ENCODE measurements at places on chromosomes 1 and 21.

DNA sequence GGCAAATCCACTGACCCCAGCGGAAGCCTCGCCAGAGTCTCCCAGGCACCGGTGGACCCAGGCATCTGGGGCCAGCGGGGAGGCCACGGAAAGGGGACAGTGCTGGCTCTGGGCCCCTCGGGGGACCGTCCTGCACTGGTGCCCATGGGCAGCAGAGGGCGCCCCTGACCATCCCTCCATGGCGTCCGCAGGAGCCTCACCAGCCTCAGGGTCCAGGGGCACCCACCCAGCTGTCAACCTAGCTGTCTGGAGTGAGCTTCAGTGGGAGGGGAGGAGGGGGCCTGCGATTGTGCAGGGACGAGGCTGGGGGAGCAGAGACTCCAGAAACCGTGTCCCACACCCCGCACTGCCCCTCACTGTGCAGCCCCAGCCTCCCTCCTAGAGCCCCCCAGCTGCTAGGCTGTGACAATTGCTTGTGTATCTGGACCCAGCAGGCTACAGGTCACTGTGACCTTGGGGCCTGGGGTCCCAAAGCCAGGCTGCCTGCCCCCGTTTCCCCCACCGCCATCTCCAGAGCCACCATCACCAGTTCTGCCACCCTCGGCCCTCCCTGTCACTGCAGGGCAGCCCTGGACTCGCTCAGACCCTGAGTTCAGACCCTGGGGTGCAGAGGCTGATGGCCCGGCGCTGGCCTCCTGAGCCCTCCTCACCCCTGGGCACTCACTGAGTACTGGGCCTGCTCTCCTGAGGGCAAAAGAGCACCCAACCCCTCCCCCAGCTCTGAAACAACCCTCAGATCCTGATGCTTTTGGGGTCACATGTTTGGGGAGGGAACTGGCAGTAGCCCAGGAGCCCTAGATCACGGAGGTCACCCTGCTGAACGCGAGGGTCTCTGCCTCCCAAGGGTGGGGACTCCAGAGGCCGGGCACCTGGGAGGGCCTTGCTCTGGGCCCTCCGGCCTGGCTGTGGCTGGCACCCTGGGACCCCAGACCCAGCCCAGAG, 10.6 kb upstream of the COL6A1 start:
- H3K27me3 ChIP-seq = peaks cover 15% of the 10 kb centered on the region
- peak; percentile 45 for DNase-seq
- H3K4me1 ChIP-seq = peaks cover 31% of the 10 kb centered on the region

DNA sequence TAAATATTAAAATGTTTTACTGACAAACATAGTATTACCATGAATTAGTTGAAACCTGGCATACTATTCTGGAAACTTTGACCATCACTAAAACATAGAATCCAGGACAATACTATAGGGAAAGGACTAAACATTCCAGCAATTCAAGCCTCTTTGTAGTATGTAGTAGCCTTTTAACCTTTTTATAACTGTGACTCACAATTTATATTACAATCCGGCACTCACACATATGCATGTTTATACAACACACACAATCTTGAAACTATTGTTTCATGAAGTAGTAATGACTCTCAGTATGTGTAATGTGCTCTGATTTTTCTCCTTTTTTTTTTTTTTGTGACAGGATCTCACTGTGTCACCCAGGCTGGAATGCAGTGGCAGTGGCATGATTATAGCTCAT, 64.3 kb downstream of the ANKRD13C start:
- peaks cover under 1% of the 10 kb centered on the region for H3K36me3 ChIP-seq
- DNase-seq = no peak
- H3K27ac ChIP-seq = no peak overlapping the region
- no peaks in the 10 kb centered on the region for H3K27me3 ChIP-seq
- H3K4me1 ChIP-seq = no peaks in the 10 kb centered on the region

DNA sequence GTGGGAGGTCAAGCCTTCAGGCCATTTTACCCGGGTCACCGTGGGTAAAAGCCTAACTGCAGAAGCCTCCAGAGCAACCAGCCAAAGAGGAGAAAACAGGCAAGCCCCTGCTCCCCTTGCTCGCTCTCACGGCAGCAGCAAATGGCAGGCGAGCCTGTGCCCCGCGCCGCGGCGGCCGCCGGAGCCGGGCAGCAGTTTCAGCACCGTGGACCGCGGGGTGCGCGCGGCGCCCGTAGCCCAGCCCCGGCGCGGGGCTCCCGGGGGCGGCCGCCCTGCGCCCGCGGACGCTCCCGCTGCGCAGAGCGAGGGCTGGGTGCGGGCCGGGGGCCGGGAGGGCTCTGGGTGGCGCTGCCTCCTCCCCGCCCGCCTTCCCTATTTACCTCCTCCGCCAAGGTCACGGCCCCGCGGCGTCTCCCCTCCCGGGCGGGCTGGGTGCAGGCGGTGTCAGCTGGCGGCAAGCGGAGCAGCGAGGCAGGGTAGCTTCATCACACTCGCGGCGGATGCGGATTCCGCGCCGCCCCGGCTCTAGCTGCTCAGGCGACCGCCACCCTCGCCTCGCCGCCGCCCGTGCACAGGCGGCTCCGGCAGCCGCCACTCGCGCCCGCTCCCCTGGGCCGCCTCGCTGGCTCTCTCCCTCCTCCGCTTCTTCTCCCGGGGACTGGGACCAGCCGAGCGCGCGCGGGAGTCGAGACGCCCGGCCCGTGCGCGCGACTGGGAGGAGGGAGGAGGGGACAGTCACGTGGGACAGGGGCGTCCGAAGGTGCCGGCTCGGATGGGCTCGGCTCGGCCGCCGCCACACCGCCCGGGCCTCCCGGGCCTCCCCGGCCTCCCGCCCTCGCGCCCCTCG, at the start of gene RGS7:
Gene RGS7, minus strand, starts transcription at position 687 of the 847 bp plus-strand sequence.
- peak within 1 kb of the TSS; percentile 34 for H3K4me3 ChIP-seq
- H3K36me3 ChIP-seq = no peaks in the 10 kb centered on the region
- H3K27me3 ChIP-seq = no peaks in the 10 kb centered on the region
- no peak within 1 kb of the TSS for H3K27ac ChIP-seq

DNA sequence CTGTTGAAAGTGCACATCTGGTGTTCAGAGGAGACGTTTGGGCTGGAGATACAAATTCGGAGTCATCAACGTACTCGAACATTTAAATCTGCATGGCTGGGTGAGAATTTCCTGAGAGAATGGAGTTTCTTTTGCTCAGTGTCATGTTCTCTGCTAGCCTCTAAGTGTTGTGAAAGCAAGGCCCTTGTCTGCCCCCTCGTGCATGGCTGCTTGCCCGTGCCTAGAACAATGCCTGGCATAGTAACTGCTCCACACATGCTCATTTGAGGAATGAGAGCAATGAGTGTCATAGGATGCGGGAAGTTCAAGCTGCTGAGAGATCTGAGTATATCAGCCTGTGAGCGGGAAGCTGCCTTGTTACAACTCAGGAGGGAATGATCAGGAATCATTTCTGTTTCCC, 171.1 kb upstream of the CSF3R start:
- H3K4me3 ChIP-seq = no peak overlapping the region
- no peaks in the 10 kb centered on the region for H3K4me1 ChIP-seq
- H3K27ac ChIP-seq = no peak overlapping the region
- no peaks in the 10 kb centered on the region for H3K36me3 ChIP-seq

- H3K4me1 ChIP-seq = peaks cover 14% of the 10 kb centered on the region
- no peaks in the 10 kb centered on the region for H3K36me3 ChIP-seq
- no peak overlapping the region for H3K27ac ChIP-seq
- no peaks in the 10 kb centered on the region for H3K27me3 ChIP-seq
- H3K4me3 ChIP-seq = no peak overlapping the region
These were observed 791 bp upstream of the CHI3L1 start for GRCh38 chr1:203187304-203187685.

- DNase-seq = no peak
- H3K4me1 ChIP-seq = no peaks in the 10 kb centered on the region
- no peaks in the 10 kb centered on the region for H3K27me3 ChIP-seq
- H3K36me3 ChIP-seq = no peaks in the 10 kb centered on the region
- no peak overlapping the region for H3K4me3 ChIP-seq
These were observed 28.5 kb upstream of the C1orf174 start for GRCh38 chr1:3928586-3928985.

DNA sequence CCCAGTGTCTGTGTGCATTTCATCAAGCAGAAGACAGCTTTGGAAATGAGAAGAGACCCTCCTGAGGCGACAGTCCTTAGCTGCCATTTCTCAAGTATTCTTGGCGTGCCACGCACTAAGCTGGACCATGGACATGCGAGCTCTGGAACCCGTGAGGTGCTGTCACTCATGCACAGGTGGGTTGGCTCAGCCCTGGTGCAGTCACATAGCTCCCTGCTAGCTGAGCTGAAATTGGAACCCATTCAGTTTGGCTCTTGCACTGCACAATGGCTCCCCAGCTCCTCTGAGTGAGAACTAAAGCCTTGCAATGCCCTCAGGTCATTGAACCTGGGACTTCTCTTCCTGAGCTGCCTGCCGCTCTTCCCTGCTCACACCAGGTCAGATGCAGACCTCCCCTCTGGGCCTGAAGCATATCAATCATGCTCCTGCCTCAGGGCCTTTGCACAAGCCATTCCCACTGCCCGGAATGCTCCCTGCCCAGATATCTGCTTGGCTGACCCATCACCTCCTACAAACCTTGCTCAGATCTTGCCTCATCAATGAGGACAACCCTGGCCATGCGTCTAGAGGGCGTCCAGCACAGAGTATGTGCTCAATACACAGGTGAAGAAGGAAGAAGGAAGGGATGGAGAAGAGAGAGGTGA, 6.3 kb upstream of the SRARP start:
- H3K27me3 ChIP-seq = no peaks in the 10 kb centered on the region
- no peak overlapping the region for H3K4me3 ChIP-seq
- no peak for DNase-seq
- H3K27ac ChIP-seq = no peak overlapping the region

- DNase-seq = no peak
- H3K27me3 ChIP-seq = peaks cover 3% of the 10 kb centered on the region
- no peaks in the 10 kb centered on the region for H3K4me1 ChIP-seq
These were observed 59.6 kb downstream of the KCNAB2 start for GRCh38 chr1:6105218-6105679.

- H3K4me1 ChIP-seq = peaks cover 22% of the 10 kb centered on the region
- H3K27ac ChIP-seq = peak overlapping the region; percentile 63
- DNase-seq = peak; percentile 61
- H3K36me3 ChIP-seq = no peaks in the 10 kb centered on the region
These were observed 28.8 kb upstream of the ZBTB21 start for GRCh38 chr21:42038826-42039425.

GRCh38 chr1:9009438-9010370, 16.5 kb downstream of the SLC2A7 start:
- no peaks in the 10 kb centered on the region for H3K36me3 ChIP-seq
- no peaks in the 10 kb centered on the region for H3K4me1 ChIP-seq
- no peak overlapping the region for H3K4me3 ChIP-seq
- DNase-seq = no peak

DNA sequence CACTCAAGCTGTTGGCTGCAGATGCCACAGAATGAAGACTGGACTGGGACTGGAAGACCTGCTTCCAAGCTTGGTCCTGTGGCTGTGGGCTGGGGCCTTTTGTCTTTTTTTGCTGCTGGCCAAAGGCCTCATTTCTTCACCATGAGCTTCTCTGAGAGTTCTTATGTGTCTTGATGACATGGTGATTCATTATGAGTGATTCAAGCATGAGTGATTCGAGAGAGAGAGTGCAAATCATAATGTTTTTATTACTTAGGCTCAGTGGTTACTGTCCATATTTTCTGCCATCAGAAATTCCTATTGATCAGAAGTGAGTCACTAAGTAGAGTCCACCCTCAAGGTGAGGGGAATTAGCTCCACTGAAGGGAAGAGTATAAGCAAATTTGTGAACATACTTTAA, 94.0 kb downstream of the PCP4 start:
- DNase-seq = no peak
- H3K4me3 ChIP-seq = no peak overlapping the region
- H3K4me1 ChIP-seq = no peaks in the 10 kb centered on the region
- no peaks in the 10 kb centered on the region for H3K36me3 ChIP-seq
- no peaks in the 10 kb centered on the region for H3K27me3 ChIP-seq
- no peak overlapping the region for H3K27ac ChIP-seq

GRCh38 chr1:31598980-31599379, 18.5 kb upstream of the HCRTR1 start:
- H3K27ac ChIP-seq = no peak overlapping the region
- H3K4me3 ChIP-seq = no peak overlapping the region
- DNase-seq = no peak
- no peaks in the 10 kb centered on the region for H3K27me3 ChIP-seq
- no peaks in the 10 kb centered on the region for H3K36me3 ChIP-seq

DNA sequence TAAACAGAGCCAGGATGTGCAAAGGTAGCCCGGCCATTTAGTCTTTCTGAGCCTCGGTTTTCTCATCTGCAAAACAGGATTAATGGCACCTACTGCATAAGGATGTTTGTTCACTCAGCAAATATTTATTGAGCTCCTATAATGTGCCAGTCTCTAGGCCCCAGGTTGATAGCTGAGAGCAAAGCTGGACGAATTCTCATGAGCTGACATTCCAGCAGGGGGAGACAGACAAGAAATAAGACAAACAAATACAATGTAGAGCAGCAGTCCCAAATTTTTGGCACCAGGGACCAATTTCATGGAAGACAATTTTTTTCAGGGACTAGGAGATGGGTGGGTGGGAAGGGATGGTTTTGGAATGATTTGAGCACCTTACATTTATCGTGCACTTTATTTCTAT, 74.3 kb upstream of the PAX7 start:
- DNase-seq = peak; percentile 37
- H3K4me3 ChIP-seq = no peak overlapping the region
- H3K4me1 ChIP-seq = peaks cover 10% of the 10 kb centered on the region
- H3K27me3 ChIP-seq = no peaks in the 10 kb centered on the region
- H3K27ac ChIP-seq = no peak overlapping the region
- no peaks in the 10 kb centered on the region for H3K36me3 ChIP-seq

DNA sequence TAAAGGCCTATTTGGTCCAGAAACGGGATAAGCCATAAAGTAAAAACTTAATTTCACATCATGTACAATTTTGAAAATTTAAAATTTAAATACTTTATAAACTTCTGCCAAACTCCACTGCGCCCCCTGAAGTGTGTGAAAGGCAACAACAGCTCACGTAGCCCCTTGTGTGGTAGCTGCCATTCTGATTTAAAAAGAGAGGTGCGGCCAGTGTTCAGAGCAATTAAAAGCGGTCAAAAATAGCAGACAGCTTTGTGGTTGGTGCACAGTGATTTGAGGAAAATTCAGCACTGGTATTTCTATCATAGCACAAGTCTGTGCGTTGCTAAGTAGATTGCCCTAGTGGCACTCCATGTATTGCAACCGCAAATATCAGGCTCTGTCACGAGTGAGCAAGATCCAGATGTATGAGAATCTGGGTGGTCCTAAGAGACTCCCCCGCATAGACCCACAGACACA, 122.5 kb downstream of the ATG4C start:
- no peak overlapping the region for H3K27ac ChIP-seq
- H3K36me3 ChIP-seq = no peaks in the 10 kb centered on the region
- no peaks in the 10 kb centered on the region for H3K27me3 ChIP-seq
- DNase-seq = no peak

GRCh38 chr1:60727552-60727951, 354.8 kb upstream of the NFIA start:
- no peak for DNase-seq
- no peak overlapping the region for H3K27ac ChIP-seq
- H3K4me1 ChIP-seq = no peaks in the 10 kb centered on the region
- no peaks in the 10 kb centered on the region for H3K27me3 ChIP-seq
- H3K4me3 ChIP-seq = no peak overlapping the region

- H3K4me3 ChIP-seq = no peak overlapping the region
- no peaks in the 10 kb centered on the region for H3K4me1 ChIP-seq
- H3K36me3 ChIP-seq = no peaks in the 10 kb centered on the region
- no peak overlapping the region for H3K27ac ChIP-seq
- no peak for DNase-seq
These were observed 205.1 kb downstream of the PLA2G4A start for GRCh38 chr1:187033693-187034390.

GRCh38 chr1:21072721-21073120, 104.0 kb downstream of the EIF4G3 start:
- no peak overlapping the region for H3K4me3 ChIP-seq
- no peaks in the 10 kb centered on the region for H3K36me3 ChIP-seq
- H3K27me3 ChIP-seq = no peaks in the 10 kb centered on the region
- H3K27ac ChIP-seq = no peak overlapping the region

GRCh38 chr1:50846224-50846839, 113.7 kb downstream of the FAF1 start:
- peaks cover 9% of the 10 kb centered on the region for H3K4me1 ChIP-seq
- no peak overlapping the region for H3K27ac ChIP-seq
- no peaks in the 10 kb centered on the region for H3K27me3 ChIP-seq
- no peak overlapping the region for H3K4me3 ChIP-seq

Measured in body of pancreas (tissue), 4 donors.